ENCODE measurements at places on chromosomes 3 and 15.

GRCh38 chr3:74435631-74436030 is 178.8 kb downstream of the CNTN3 start:
- no peak for DNase-seq

GRCh38 chr3:154062513-154062912 is 58.7 kb upstream of the ARHGEF26 start:
- DNase-seq: no peak

- DNase-seq: no peak
These were observed 36.7 kb downstream of the RGMA start for GRCh38 chr15:93052090-93052879.

DNA sequence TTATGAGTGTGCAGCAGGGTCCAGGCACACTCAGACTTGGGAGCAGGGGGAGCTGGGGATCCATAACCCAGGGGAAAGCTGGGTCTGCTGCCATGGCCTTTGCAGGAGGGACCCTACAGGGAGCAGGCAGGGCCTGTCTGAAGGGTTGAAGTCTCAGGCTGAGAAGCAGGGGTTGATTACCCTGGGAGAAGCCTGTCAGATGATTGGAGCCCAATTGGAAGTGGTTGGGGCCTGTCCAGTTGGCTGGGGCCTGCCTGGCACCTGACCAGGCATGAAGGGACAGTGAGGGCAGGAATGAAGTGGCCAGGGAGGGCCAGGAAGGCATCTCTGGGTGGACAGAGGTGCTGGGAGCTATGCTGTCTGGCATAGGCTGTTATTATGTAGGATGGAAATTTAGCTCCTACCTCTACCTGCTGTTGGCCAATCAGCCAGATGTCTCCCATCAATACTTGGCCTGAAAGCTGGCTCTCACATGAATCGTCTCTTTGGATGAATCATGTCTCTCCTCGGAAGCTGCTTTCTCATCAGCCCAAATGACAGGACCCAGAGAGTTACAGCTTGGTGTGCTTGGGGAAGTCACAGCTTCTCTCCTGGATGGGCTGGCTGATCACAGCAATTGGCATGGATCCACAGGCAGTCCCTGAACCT is 27.4 kb upstream of the SLCO2A1 start:
- no peak for DNase-seq

GRCh38 chr15:48336940-48337339 is 5.7 kb downstream of the DUT start:
- DNase-seq: peak; percentile 13
